ENCODE measurements at places on chromosomes 3 and 15.

DNA sequence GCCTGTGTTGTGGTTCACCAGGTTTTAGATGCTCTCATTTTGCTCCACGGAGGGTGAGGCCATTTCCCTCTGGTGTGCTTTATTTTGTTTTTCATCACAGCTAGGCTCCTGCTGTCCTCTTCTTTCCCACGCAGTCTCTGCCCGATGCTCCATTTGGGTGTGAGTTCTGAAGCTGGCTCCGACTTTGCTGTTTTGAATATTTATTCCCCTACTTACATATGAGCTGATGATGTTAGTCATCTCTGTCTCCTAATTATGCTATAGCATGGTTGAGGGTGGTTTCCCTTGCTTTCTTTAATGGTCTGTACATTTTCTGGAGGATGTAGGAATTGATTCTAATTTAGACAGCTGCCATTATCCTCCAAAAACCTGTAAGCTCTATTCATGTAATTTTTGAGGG, 168.1 kb upstream of the MYRIP start:
- no peak for DNase-seq

GRCh38 chr15:89129123-89129815, 41.0 kb downstream of the ABHD2 start:
- DNase-seq = peak; percentile 53

GRCh38 chr3:43885908-43886618, 195.3 kb downstream of the ABHD5 start:
- no peak for DNase-seq

DNA sequence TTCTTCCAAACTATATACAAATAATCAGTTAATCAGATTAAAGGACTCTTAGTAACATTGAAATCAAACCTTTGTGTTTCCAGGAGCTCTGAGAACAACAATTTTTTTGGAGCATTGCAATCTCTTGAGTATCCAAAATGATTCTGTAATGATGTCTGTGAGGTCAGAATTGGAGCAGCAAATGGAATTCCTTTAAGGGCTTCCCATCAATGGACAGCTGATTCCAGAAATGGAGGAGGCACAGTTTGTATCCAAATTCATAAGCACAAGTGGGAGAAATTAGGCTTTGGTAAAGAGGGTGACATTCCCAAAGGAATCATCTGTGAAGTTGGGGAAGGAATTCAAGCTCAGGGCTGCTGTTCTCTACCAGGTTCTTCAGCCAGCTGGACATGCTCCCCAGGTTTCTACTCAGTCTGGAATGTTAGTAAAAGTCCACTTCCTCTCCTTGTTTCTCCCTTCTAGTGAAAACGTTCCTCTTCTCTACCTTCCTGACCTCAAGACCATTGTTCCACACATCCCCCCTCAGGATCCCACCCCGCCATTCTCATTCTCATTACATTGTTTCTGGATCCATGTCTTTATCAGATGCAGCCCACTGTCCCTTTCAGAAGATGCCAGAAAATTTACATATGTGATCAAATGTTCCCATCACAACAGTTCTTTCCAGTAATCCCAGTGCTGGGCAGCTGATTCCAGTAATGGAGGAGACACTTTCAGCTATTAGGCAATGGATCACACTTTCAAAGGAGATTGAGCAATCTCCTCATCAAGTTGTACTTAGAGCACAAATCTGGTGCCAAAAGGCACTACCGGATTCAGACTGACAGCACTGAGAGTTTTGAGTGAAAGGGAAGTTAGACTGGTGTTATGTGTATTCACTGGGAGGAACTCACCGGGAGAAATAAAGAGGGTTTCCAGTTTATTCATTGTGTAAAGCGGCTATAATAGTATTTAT, 391.3 kb upstream of the TPRG1 start:
- DNase-seq = no peak

DNA sequence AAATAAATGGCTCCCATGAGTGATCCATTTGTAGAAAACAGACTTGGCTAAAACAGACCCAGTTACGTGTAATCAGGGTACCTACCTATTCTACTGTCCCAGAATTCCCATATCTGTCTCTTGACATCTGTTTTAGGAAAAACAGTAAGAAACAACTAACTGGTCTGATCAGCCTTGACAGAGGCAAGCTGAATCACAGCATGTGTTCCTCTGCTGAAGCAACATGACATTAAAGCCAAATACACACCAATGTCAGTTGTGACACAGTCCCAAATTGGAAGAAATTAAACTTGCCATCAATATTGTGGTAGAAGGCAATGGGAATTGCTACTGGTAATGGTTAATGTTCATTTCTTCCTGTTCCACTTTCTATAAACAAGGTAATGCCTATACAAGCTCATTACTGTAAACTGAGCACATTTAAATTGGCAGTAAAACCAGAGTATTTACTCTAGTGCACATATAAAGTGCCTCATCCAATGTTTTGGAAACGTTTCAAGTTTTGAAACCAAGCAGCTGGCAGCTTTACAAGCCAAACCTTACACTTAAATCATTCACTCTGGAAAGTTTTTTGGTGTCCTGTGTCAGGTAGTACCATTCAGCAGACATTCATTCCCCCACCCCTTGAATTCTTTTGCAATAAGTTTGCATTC, 27.0 kb downstream of the ALDH1A2 start:
- no peak for DNase-seq
